ENCODE measurements at places on chromosomes 3 and 15.

DNA sequence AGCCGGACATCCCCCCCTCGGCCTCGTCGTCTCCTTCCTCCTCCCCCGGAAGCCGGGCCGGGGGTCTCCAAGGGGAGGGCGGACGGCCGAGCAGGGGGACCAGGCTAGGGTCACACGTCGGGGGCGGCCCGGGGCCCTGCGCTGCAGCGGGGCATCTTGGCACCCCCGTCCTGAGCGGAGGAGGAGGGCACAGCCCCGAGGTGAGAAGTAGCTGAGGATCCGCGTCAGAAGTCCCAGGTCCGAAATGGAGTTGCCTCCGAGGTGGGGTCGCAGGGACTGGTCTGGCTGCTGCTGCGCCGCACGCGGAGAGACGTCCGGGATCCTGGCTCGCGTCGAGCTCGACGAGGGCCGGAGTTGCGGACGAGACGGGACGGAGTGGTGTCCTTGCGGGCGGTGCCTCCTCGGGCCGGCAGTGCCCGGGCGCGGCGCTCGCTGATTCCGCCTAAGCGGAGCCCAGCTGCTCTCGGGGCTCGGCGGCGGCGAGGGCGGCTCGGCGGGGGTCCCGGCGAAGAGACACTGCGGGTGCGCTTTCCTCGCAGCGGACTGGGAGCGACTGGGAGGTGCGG lies at the start of gene ADCY5:
ADCY5 (minus strand) TSS at position 555 of the 566 bp plus-strand sequence; CDS start at position 10, 545 bp downstream.
- DNase-seq, result no peak

DNA sequence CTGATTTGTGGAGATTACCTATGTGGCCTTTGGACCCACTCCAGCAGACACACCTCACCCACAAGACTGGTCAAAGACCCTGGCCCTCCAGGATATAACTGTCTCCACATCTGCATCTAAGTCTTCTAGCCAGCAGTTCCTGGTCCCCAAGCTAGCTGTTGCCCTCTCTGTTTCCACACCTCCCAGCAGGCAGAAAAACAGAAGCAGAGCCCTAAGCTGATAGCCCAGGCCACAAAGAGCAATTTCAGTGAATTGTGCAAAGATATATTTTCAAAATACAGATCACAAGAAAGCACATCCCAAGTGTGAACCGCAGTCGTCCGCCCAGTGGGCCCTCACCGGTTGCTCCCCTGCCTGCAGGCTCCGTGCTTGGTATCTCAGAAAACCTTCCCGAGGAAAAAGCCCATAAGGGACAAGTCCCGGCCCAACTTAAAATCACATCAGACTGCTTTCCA lies 2.6 kb downstream of the TNIK start:
- DNase-seq, result no peak

DNA sequence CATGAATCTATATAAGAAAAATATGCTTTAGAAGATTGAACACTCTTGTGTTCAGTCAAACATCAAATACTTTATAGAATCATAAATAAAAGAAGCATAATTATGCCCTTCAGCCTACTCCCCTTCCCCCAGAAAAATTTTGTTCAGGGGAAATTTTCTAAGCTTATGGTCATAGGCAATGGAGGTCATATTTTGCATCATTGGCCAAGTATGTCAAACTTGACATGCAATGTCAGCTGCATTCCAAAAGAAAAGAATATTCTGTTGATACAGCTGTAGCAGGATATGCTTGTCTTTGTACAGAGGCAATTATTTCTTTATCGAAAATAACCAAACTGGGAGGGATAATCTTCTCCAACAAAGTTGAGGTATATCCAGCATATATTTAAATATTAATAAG lies 328.2 kb downstream of the ZIC1 start:
- DNase-seq, result no peak

DNA sequence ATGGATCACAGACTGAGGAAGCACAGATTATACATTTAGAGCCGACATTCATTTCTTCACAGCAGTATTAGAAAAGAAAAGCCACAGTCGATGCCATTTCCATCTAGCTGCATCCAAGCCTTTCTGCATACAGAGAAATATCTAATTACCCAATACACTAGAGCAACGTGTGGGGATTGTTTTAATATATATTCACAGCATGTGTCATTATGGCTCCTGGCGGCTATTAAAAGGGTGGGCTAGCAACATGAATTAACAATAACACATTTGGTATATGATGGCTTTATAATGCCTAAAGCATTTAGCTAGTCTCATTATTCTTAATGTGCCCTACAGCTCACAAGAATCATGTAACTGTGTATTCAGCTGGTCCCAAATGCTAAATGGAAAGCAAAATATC lies 1030.5 kb downstream of the FHIT start:
- DNase-seq, result no peak

- DNase-seq, result no peak
These were observed 116.6 kb upstream of the IQSEC1 start for GRCh38 chr3:13189639-13190377.

GRCh38 chr15:99453637-99454030 lies 112.2 kb upstream of the MEF2A start:
- DNase-seq, result no peak

DNA sequence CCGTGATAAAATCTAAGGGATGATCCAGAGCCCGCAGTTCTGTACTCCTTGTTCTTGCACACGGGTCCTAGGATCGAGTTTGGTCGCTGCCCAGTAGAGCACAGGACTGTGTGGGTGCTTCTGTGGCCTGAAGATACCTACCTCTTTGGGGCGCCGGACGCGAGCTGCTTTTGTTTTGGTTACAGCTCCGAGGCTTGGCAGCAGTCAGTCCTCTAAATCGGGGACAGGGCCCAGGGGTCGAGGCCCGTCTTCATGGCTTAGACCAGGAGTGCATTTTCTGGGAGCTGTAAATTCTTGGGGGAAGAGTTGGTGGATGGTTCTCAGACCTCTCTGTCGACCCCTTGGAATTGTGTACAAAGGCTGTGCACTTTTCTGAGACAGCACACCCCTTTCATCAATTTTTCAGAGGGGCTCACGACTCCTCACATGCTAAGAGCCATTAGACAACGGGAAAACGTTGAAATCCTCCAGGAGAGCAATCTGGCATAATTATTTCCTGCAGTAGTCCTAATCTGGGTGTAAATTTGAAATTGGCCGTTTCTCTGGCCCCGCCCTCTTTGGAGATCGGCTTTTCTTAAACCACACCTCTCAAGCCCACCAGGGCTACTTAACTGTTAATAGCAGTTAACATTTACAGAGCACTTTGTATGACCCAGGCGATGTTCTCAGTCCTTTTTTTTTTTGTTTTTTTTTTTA lies 928 bp downstream of the CEP97 start:
- DNase-seq, result peak; percentile 23

- DNase-seq, result no peak
These were observed 4.4 kb downstream of the SH3BP5 start for GRCh38 chr3:15327941-15328340.

- DNase-seq, result no peak
These were observed 107.1 kb downstream of the TMCO5A start for GRCh38 chr15:38041576-38041975.

- DNase-seq, result no peak
These were observed 14.5 kb downstream of the NR1I2 start for GRCh38 chr3:119796368-119796767.

DNA sequence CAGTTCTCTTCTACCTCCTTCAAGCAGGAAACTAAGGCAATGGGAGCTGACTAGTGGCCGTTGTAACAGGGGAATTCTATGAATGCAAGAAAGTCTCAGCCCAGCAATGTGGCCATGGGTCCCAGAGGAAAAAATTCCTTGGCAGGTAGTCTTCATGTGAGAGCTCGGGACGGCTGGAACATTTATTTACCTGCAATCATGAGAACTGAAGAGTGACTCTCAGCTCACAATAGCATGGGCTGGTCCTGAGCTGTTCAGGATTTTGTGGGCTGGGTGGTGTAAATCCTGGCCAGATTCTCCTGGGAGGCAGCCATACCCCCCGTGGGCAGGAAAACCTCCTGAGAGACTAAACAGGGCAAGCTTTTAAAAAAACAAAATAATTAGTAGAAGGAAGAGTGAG lies 330.3 kb upstream of the CTNNB1 start:
- DNase-seq, result no peak

DNA sequence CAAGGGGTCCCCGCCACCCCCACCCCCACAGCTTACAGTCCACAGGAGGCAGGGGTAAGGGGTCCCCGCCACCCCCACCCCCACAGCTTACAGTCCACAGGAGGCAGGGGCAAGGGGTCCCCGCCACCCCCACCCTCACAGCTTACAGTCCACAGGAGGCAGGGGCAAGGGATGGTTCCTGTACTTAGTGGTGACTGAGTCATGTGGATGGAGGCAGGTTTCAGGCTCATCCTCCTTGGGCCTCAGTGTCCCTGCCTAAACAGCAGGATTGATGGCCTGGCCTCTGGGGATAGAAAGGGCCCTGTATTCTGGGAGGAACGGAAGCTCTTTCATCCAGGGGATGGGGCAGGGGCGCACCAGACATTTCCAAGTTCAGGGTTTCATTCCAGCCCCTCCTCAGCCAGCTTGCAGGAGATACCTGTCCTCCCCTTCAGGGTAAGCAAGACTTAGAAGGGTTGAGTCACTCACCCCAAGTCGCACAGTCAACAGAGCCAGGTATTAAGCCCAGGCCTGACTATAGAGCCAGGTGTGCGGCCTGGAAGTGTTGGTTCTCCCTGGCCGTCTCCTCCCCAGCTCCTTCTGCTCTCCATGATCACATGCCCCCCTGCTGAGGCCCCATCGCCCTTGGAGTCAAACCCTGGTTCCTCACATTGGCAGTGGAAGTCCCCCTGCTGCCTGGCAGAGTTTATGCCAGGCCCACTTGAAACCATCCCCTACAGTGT lies 12.5 kb downstream of the CSK start:
- no peak for DNase-seq

- DNase-seq, result no peak
These were observed 1.2 kb downstream of the GOLIM4 start for GRCh38 chr3:168094580-168094876.

DNA sequence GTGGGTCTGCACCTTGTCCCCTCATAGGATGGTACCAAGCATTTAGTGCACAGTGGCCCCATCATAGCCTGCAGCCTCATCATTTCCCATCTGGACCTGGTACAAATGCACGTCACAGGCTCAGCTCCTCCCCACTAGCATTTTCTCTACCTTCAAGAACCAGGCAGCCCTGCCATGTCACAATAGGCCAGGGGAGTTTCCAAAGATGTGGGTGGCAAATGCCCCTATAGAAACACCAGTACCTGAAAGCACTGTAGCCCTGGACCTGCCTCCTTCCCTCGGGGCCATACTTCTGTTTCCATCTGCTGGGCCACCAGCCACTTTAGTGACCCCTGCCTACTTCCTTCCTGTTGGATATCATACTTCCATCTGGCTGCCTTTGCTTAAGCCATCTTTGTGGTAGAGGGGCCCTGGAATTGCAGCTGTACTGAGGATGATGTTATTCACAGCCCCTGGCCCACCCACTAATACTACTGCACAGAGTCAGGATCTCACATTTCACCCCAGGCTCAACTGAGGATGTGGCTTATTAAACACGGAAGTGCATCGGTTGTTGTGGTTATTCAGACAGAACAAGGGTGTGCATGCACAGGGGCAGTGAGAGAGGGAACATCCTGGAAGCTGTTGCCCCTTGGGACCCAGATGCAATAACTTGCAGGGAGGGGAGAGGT lies 3.8 kb downstream of the TCTA start:
- DNase-seq, result no peak

- DNase-seq, result no peak
These were observed 535.6 kb upstream of the AGTR1 start for GRCh38 chr3:148162132-148162531.

DNA sequence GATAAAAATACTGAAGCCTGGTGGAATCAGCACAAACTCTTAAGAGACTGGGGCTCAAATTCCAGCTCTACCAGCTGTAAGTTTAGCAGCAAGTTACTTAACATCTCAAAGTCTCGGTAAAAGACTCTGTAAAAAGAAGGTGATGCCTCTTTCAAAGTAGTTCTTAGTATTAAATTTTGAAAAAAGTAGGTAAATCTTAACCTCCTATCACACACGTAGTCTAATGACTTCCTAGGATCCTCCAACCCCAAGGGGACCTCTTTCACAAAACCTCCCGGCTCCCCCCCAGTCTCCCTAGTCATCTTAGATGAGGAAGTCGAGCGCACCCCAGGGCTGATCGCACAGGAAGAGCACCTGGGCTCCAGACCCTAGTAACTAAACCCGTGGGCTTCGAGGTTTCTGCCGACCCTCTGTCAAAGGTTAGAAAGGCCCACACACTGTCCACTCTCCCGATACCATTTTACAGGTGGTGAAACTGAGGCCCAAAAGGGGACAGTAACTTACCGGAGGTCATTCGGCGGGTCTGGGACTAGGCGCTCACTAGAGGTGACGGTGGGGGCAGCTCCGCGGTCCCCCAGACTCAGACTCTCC lies 427 bp downstream of the MBD4 start:
- peak; percentile 15 for DNase-seq

DNA sequence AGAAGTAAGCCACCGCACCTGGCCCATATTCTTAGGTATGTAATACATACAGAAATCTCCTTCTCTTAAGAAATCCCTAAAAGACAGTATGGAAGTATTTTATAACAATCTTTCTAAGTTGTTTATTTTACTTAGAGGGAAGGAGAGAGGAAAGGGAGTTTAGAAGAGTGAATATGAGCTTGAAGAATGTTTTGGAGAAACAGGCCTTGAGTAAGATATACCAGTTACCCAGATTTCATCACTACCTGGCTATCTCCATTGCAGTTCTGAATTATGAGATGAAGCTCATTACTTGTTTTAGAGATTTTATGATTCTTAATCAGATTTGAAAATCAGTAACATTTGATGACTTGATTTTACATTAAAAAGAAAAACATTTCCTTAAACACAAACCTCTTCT lies 71.9 kb downstream of the DCUN1D1 start:
- no peak for DNase-seq

DNA sequence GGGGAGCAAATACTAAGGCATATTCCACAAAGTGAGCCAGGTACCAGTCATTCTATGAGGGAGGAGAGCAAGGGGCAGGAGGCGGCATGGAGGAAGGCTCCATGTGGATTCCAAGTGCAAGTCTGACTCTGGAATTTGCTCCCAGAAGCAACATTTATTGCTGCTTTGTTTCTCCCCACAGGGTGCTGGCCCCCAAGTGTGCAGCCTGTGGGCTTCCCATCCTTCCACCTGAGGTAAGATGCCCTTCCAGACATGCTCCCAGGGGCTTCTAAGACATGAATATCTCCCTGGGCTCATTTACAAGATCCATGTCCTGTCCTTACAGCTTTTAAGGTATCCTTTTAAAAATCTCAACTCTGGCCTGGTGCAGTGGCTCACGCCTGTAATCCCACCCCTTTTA lies 15.9 kb upstream of the SACM1L start:
- DNase-seq, result no peak
